Stimulated activated CD8-positive, alpha-beta memory T cell treated with anti-CD3 and anti-CD28 coated beads, Interleukin-15, amount 100 ng/mL, for 48 hours (primary cell): ENCODE measurements at places on chromosomes 7 and 10.

DNA sequence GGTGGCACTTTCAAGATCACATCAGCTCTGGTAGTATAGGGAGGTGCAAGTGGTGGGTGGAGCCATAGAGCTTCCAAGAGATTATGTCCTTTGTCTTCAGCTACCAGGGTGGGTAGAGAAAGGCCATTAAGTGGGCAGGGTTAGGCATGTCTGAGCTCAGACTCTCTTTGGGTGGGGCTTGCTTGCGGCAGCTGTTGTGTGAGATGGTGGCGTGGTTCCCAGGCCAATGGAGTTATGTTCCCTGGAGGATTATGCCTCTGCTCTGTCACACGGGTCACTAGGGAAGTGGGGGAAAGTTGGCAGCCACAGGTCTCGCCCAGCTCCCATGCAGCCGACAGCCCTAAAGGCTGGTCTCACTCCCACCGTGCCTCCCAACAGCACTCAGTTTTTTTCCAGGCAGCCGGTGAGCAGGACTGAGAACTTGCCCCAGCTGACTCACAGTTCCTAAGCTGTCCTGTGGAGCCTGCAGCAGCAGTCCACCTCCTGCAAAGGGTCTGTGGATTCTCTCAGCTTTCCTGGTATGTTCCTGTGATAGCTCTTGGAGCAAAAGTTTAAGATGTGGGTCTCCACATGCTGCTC is 459.0 kb downstream of the SH2D4B start:
- DNase-seq, result no peak

DNA sequence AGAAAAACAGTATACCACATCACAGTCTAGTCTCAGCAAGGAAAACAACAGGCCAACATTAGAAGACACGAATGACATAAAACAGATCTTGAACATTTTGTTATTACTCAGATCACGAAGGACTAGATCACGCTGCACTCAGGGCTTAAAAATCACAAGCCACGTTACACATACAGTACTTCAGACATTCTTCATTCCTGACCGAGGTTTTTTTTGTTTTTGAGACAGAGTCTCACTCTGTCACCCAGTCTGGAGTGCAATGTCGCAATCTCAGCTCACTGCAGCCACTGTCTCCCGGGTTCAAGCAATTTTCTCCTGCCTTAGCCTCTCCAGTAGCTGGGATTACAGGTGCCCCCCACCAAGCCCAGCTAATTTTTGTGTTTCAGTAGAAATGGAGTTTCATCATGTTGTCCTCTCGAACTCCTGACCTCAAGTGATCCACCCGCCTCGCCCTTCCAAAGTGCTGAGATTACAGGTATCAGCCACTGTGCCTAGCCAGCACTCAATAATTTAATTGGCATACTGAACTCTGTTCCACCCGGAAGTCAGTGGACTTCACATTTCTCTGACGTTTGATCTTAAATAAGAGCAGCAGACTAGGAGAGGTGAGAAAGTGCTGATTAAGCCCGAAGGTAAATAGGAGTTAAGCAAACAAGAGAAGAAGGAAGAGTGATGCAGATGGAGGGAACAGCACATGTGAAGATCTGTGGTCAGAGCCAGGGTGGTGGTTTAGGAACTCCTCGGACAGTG is 3.5 kb downstream of the AIMP2 start:
- DNase-seq, result no peak

DNA sequence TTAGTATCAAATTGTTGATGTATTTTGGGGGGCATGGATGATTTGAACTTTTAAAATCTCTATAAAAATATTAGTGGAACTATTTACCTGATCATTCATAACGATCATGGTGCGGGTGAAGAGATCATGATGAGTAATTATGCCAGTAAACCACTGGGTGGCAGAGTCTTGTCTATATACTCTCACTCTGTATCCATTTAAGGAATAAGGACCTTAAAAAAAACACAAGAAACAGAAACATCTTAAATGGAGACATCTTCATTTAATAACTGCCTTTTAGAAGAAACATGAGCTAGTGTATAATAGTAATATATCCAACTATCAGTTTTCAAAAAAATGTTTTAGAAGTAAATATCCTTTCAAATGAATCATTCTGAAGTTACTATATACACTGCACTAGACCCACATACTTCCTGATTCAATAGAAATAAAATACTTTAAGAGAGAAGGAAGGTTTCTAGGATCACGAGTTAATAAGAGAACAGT is 84.0 kb downstream of the NRBF2 start:
- no peak for DNase-seq

DNA sequence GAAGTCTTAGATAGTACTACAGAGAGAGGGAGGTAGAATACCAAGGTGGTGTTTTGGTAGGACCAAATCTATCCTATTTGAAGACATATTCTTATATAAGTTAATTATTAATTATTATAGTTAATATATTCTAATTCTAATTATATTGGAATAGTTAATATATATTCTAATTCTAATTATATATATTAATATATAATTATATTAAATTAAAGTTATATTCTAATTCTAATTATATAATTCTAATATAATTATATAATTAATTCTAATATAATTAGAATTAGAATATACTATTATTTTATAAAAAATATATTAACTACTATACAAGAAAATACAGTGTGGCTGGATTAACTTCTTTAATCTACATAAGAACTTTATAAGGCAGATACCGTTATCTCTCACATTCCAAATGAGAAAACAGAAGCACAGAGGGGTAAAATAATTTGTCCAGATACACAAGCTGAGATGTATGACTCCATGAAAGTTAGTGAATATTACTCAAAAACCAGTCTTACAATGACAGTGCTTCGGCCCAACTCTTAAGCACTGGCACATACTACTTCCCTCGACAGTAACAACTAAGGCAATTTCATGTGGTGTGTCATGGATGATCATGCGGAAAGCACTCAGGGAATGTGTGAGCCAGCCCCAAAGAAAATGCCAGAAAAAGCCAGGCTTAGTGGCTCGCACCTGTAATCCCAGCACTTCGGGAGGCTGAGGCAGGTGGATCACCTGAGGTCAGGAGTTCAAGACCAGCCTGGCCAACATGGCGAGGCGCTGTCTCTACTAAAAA is 42.6 kb downstream of the TYW1B start:
- DNase-seq, result no peak
